NCI-H82 (cell line): ENCODE measurements at places on chromosomes 13 and 19.
A peak's percentile ranks its signal among the peaks of the same experiment; 100 is the strongest.

DNA sequence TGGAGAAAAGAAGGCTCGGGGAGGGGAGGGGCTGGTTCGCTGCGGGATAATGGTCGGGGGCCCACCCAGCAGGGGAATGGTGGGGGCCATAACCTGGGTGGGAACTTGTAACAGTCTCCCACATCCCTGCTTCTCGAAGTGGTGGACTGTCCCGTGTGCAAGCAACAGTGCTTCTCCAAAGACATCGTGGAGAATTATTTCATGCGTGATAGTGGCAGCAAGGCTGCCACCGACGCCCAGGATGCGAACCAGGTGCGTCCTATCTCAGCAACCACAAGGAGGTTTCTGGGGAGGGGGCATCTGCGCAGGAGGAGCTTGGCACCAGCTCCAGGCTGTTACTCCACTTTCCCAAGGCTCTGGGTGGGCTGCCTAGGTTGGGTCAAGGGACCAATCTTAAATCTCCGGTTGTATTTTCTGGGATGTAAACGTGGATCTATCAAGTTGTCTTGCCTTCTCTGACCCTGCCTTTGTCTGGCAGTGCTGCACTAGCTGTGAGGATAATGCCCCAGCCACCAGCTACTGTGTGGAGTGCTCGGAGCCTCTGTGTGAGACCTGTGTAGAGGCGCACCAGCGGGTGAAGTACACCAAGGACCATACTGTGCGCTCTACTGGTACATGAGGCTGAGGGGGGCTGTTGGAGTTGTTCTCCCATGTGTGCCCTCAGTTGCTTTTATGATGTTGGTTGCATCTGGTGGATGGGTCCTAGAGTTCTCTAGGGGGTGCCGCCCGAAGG, 1.6 kb downstream of the TRIM28 start:
- DNase-seq = no peak

GRCh38 chr13:81917810-81918209, 1576.9 kb upstream of the SPRY2 start:
- no peak for DNase-seq

DNA sequence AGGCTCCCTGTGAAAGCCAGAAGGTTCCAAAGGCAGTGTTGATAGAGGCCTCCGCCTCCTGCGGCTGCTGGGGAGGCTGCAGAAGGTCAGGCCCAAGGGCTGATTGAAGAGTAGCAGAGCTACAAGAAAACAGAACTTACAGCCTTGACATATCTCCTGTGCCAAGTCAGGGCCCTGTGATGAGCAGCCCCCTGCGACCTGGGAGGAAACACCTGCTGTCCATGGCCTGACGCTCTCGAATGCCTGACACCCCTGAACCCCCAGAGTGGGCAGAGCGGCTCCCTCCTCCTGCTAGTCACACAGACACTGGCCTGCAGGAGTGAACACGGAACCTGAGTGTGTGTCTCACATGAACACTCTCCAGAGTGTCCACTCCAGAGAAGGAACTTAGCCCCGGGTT, 38.2 kb upstream of the TUBGCP3 start:
- no peak for DNase-seq

DNA sequence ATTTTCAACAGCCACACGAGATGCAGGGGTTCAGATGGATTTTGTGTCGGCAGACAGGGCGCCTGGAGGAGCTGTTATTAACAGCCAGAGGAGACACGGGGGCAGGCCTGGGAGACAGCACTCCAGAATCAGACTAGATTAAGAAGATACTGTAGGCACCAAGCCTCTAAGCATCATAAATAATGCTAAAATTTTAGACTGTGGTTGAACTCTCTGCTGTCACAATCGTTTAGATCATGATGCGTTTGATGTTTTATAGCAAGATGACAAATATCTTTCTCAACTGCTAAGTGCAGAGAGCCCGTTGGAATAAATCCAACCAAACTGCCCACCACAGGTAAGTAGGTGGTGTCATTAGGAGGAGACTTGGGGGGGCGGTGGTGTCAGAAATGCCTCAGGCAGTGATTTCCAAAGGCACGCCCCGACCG, 63.9 kb downstream of the CEBPG start:
- no peak for DNase-seq

- DNase-seq = no peak
These were observed 886.8 kb downstream of the PCDH9 start for GRCh38 chr13:66343224-66343828.

DNA sequence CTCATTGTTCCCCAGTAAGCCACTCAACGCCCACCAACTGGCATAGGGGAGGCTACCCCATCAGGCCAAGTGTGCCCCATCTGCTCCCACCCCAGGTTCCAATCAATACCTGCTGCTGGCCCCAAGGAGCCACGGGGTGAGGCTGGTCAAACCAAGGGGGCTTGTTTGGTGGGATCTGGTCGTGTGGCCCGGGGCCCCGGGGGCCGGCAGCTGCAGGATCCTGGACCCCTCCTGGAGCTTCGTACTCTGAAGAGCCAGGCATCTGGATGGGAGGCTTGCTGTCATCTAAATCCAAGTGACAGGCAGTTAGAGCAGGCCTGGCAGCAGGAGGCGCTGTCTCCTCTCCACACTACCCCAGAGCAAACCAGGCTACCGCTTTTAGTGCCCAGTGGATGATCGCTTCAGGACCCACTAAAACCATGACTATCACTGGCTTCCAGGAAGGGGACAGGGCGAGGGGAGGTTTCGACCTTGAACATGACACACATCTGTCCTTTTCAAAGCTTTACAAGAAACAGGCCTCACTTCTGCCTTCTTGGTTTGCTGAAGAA, 14.2 kb downstream of the CHERP start:
- DNase-seq = peak; percentile 64

DNA sequence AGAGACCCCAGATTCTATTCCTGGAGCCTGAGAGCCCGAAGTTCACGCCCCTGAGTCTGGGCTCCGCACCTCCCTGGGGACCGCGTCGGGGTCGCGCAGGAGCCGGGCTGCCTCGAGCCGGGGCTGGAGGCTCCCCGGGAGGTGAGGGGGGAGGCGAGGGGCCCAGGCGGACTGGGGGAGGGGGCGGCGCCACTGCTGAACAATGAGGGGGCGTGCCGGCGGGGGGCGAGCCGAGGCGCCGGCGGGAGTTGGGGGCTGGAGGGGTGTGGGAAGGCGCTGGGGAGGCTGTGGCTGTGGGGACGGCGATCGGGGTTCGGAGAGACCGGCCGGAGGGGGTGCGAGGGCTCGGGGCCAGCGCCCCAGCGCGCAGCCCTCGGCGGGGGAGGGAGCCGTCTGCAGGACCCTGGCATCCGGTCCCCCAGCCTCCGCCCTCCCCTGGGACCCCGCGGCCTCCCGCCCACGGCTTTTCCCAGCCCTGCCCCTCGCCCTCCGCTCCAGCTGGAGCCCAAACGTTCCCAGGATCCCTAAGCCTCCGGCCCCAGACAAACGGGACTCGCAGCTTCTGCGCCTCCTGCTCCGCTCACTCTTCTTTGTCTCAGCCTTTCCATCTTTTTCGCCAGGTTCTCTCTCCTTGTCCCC, 922 bp downstream of the PLEKHG2 start:
- DNase-seq = peak; percentile 88

GRCh38 chr19:41189425-41190065, 3.5 kb upstream of the CYP2S1 start:
- DNase-seq = no peak

- no peak for DNase-seq
These were observed 13.3 kb downstream of the CD70 start for GRCh38 chr19:6577476-6578125.
